ENCODE measurements at places on chromosomes 1 and 21. TPM values are rescaled to one million over a fixed set of nuclear protein-coding genes. Genes with fewer than 3 reads are reported as not detected.

DNA sequence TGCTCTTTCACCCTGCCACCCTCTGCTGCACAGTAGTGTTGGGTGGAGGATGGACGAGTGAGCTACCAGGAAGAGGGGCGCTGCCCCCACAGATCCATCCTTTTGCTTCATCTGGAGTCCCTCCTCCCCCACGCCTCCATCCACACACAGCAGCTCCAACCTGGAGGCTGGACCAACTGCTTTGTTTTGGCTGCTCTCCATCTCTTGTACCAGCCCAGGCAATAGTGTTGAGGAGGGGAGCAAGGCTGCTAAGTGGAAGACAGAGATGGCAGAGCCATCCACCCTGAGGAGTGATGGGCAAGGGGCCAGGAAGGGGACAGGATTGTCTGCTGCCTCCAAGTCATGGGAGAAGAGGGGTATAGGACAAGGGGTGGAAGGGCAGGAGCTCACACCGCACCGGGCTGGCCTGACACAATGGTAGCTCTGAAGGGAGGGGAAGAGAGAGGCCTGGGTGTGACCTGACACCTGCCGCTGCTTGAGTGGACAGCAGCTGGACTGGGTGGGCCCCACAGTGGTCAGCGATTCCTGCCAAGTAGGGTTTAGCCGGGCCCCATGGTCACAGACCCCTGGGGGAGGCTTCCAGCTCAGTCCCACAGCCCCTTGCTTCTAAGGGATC lies 8.5 kb downstream of the CHRNB2 start:
- H3K4me3 ChIP-seq = no peak overlapping the region
- H3K27me3 ChIP-seq = no peaks in the 10 kb centered on the region
- H3K36me3 ChIP-seq = peaks cover 4% of the 10 kb centered on the region
- DNase-seq = no peak

GRCh38 chr1:81484284-81484683 lies 316.4 kb upstream of the ADGRL2 start:
- no peak overlapping the region for H3K4me3 ChIP-seq
- no peaks in the 10 kb centered on the region for H3K36me3 ChIP-seq
- H3K27ac ChIP-seq = no peak overlapping the region
- H3K27me3 ChIP-seq = no peaks in the 10 kb centered on the region
- H3K4me1 ChIP-seq = no peaks in the 10 kb centered on the region

- no peaks in the 10 kb centered on the region for H3K36me3 ChIP-seq
- no peaks in the 10 kb centered on the region for H3K4me1 ChIP-seq
- H3K27me3 ChIP-seq = no peaks in the 10 kb centered on the region
- DNase-seq = no peak
- no peak overlapping the region for H3K27ac ChIP-seq
Observed at GRCh38 chr1:183296782-183297181, 110.7 kb downstream of the LAMC2 start.

- no peak for DNase-seq
- H3K4me1 ChIP-seq = no peaks in the 10 kb centered on the region
- no peak overlapping the region for H3K4me3 ChIP-seq
- H3K27me3 ChIP-seq = no peaks in the 10 kb centered on the region
- H3K27ac ChIP-seq = peak overlapping the region; percentile 6
Observed at GRCh38 chr1:206898089-206898914, 1.1 kb downstream of the IL24 start.

The GALE gene
- total RNA-seq = 12.1 TPM

- no peaks in the 10 kb centered on the region for H3K4me1 ChIP-seq
- H3K36me3 ChIP-seq = no peaks in the 10 kb centered on the region
- no peak overlapping the region for H3K4me3 ChIP-seq
- no peak for DNase-seq
Observed at GRCh38 chr1:227094249-227094966, 154.3 kb downstream of the COQ8A start.

The OR2G6 gene
- total RNA-seq = not detected

The DMRTA2 gene
- total RNA-seq = not detected

DNA sequence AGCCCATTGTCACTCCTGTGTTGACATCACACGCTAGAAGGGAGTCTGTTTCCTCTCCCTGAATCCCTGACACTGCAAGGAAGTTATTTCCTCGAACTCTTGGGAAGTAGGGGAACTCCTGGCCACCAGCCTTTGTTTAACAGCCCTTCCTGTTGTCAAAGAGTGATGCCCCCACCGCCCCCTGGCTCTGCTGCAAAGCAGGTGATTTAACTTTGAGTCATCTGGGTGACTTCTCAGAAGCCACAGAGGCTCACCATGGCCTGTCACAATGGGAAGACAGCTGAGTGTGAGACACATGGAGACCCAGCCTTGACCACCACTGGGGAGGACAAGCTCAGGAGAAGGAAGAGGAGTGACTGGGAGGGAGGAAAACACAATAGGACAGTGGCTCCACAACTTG lies 182.8 kb downstream of the PSMG1 start:
- no peak for DNase-seq
- no peaks in the 10 kb centered on the region for H3K4me1 ChIP-seq
- H3K36me3 ChIP-seq = no peaks in the 10 kb centered on the region
- no peak overlapping the region for H3K27ac ChIP-seq
- H3K27me3 ChIP-seq = no peaks in the 10 kb centered on the region
- no peak overlapping the region for H3K4me3 ChIP-seq

GRCh38 chr1:163367721-163368120 lies 46.0 kb downstream of the NUF2 start:
- DNase-seq = no peak
- no peaks in the 10 kb centered on the region for H3K4me1 ChIP-seq
- H3K4me3 ChIP-seq = no peak overlapping the region
- no peaks in the 10 kb centered on the region for H3K36me3 ChIP-seq
- no peak overlapping the region for H3K27ac ChIP-seq

The KANK4 gene
- not detected for total RNA-seq

GRCh38 chr1:222000131-222000530 lies 258.2 kb upstream of the DUSP10 start:
- H3K4me3 ChIP-seq = no peak overlapping the region
- no peak for DNase-seq
- H3K36me3 ChIP-seq = no peaks in the 10 kb centered on the region

DNA sequence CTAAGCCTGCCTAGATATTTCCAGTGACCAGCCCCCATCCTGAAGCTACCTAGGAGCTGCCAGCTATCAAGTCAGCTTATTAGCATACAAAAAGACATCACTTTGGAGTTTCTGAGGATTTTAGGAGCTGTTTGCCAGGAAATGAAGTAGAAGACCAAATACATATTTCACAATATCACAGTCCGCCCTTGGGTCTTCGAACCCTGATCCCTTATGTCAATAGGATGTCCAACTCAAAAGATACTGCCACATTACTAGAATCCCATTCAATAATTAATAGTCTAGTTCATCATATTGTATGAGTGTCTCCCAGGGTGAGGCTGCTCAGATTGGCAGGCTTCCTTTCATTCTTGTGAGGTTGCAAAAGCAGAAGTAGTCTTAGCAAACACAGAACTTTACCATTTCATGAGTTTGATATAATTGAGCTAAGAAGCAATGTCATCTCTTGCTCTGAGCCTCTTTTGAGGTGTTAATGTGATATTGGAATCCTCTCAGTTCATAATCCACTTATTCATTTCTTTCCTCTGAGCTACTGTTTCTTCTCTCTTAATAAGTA lies 13.6 kb downstream of the IPO9 start:
- no peaks in the 10 kb centered on the region for H3K4me1 ChIP-seq
- H3K27ac ChIP-seq = no peak overlapping the region
- H3K27me3 ChIP-seq = no peaks in the 10 kb centered on the region
- no peak overlapping the region for H3K4me3 ChIP-seq

The LAMC1 gene
- total RNA-seq = 0.16 TPM

- no peaks in the 10 kb centered on the region for H3K27me3 ChIP-seq
- H3K4me1 ChIP-seq = peaks cover 13% of the 10 kb centered on the region
- H3K27ac ChIP-seq = no peak overlapping the region
- no peak for DNase-seq
- no peak overlapping the region for H3K4me3 ChIP-seq
- no peaks in the 10 kb centered on the region for H3K36me3 ChIP-seq
Observed at GRCh38 chr1:161928056-161928455, 95.6 kb downstream of the OLFML2B start.

The SELENBP1 gene
- not detected for total RNA-seq

GRCh38 chr1:9867408-9868243 lies 42.4 kb downstream of the CTNNBIP1 start:
- no peaks in the 10 kb centered on the region for H3K36me3 ChIP-seq
- H3K27me3 ChIP-seq = no peaks in the 10 kb centered on the region
- no peaks in the 10 kb centered on the region for H3K4me1 ChIP-seq

The OPRD1 gene
- not detected for total RNA-seq

The BRDT gene
- total RNA-seq = not detected

DNA sequence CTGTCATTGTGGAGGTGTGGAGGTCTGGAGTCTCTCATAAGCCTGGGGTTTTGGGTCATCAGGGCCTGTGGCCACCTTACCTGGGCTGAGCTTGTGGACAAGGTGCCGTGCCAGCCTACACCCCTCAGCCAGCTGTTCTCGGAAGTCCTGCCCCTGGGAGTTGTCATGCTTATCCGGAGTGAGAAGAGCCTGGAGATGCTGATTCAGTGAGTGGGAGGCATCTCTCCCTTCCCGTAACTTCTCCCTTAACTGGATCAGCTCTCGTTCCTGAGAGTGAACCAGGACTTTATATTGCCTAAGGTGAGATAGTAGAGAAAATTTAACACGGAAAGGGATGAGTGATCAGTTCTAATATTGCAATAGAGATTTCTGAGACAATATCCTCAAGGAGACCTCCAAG lies 30.0 kb upstream of the REG4 start:
- H3K4me1 ChIP-seq = no peaks in the 10 kb centered on the region
- no peak for DNase-seq
- no peak overlapping the region for H3K4me3 ChIP-seq
- no peaks in the 10 kb centered on the region for H3K36me3 ChIP-seq
- H3K27me3 ChIP-seq = no peaks in the 10 kb centered on the region

DNA sequence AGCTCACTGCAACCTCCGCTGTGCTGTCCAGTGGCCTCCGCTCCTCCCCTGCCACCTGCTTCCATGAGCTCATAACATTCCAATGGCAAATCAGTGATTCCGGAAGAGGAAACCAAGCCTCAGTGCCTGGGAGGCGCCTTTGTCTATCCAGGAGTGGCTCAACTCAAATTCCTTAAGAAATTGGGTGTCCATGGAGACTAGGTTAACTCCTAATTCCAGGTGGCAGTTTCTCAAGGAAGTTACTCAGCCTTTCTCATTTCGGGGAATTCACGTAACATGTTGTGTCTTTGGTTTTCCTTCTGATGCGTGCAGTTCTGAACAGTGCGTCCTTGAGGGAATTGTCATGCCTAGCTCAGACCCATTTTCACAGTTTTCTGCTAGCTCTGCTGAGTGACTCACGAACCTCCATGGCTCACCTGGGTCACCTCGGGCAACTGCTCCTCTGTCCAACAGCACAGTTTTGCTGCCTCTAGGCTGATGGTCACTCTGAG lies 89.9 kb upstream of the DSCAM start:
- H3K27me3 ChIP-seq = no peaks in the 10 kb centered on the region
- no peak overlapping the region for H3K4me3 ChIP-seq
- no peaks in the 10 kb centered on the region for H3K4me1 ChIP-seq
- H3K36me3 ChIP-seq = no peaks in the 10 kb centered on the region

- DNase-seq = no peak
- H3K4me3 ChIP-seq = no peak overlapping the region
- no peaks in the 10 kb centered on the region for H3K27me3 ChIP-seq
- H3K36me3 ChIP-seq = no peaks in the 10 kb centered on the region
- H3K4me1 ChIP-seq = peaks cover 8% of the 10 kb centered on the region
Observed at GRCh38 chr1:58893257-58893869, 109.5 kb upstream of the JUN start.

- H3K4me1 ChIP-seq = no peaks in the 10 kb centered on the region
- H3K4me3 ChIP-seq = no peak overlapping the region
- H3K27ac ChIP-seq = no peak overlapping the region
- no peaks in the 10 kb centered on the region for H3K27me3 ChIP-seq
- DNase-seq = no peak
- H3K36me3 ChIP-seq = no peaks in the 10 kb centered on the region
Observed at GRCh38 chr1:175841738-175842187, 98.4 kb upstream of the TNR start.

GRCh38 chr1:97200595-97200994 lies 479.0 kb downstream of the PTBP2 start:
- H3K4me1 ChIP-seq = no peaks in the 10 kb centered on the region
- no peaks in the 10 kb centered on the region for H3K36me3 ChIP-seq
- no peak for DNase-seq
- H3K4me3 ChIP-seq = no peak overlapping the region
- no peak overlapping the region for H3K27ac ChIP-seq

- H3K4me3 ChIP-seq = no peak overlapping the region
- H3K4me1 ChIP-seq = no peaks in the 10 kb centered on the region
- DNase-seq = no peak
Observed at GRCh38 chr21:36859744-36860501, 106.5 kb downstream of the HLCS start.

The MANEAL gene
- total RNA-seq = 3.1 TPM

DNA sequence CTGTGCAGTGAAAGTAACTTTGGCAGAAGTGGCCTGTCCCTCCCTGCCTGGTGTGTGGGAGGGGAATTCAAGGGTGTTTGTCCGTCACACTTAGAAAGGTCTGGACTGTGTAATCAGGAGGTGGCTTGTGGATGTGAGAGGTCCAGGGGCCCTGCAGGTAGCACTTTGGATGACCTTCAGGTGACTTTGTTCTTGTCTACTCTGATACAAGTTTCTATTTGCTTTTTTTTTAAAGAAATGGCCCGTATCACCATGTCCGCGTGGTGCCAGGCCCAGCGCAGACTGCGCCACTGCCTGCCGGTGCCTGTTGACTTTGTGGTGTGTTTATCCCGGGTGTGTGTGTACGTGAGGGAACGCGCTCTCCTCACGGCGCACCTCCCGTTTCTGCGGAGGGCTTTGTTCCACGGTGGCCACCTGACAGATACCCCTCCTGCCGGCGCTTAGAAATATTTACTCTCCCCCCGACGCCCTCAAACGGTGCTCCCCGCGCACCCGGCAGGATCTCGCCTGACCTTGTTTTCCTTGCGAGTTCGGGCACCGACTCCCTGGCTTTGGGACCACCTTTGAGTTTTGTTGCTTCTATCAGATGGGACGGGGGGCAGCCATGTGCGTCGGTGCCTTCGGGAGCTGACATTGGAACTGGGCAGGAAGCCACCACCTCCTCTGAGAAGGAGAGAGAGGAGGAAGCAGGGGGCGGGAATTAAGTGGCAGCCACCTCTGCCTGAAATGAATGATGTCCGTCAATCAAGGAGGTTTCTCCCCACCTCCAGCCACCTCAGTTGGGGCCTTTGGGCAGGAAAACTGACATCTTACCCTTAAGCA lies 119.4 kb downstream of the PRDM16 start:
- H3K27ac ChIP-seq = no peak overlapping the region
- no peaks in the 10 kb centered on the region for H3K36me3 ChIP-seq
- no peak for DNase-seq
- no peak overlapping the region for H3K4me3 ChIP-seq
